CD4-positive, alpha-beta T cell treated with Interleukin-17A for 1 hour (primary cell): ENCODE measurements at places on chromosomes 12 and 14.

GRCh38 chr12:16021026-16021425 lies 109.9 kb downstream of the DERA start:
- DNase-seq, result no peak

DNA sequence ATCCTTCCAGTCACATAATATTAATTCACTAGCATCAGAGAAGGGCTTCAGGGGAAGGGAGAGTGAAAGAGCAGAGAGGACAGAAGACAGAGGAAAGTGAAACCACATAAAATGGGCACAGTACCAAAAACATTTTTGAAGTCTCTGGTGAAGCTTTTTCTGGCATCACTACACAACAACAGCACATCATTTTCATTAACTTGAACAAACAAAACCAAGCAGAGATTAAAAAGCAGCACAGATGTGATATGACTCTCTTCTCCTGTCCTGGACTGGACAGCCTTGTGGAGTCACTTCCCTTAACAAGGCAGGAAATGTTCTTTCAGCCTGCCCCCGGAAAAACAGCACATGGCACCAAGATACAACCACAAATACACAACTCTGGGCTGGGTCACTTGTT lies 112.0 kb downstream of the TSPAN8 start:
- DNase-seq, result no peak

DNA sequence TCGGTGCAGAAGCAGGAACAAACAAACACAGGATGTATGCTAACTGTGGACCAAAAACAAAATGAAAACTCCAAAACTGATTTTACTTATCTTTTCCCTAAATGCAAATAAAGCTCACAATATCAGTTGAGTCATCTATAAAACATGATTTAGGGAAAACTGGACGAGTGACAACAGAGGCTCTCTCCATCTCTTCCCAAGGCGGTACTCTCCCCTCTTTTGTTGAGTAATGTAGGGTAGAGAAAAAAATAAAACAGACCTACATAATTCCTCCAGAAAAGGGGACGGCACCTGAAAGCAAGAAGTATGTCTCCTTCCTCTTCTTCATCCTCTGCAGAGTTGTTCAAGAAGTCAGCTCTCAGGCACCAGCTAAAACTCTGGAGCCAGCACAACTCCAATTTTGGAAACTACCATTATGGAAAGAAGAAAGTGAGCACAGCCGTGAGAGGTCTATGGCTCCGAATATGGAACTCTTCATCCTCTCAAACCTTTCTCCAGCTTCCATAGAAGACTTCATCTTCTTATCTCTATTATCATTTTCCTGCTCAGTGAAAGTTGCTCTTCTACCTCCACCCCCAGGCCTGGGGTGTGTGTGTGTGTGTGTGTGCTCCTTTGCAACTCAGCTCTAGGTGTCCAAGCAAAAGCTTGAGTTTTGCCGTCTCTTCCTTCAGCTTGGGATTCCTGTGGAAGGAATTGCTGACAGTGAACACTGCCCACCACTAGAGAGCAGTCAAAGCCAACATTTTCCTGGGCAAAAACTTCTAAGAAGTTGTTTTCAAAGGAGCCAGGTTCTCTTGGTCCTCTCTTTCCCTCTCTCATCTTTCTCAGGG lies 155.4 kb downstream of the DIO2 start:
- DNase-seq, result no peak

GRCh38 chr14:54703082-54703481 lies 136.2 kb downstream of the SAMD4A start:
- no peak for DNase-seq

DNA sequence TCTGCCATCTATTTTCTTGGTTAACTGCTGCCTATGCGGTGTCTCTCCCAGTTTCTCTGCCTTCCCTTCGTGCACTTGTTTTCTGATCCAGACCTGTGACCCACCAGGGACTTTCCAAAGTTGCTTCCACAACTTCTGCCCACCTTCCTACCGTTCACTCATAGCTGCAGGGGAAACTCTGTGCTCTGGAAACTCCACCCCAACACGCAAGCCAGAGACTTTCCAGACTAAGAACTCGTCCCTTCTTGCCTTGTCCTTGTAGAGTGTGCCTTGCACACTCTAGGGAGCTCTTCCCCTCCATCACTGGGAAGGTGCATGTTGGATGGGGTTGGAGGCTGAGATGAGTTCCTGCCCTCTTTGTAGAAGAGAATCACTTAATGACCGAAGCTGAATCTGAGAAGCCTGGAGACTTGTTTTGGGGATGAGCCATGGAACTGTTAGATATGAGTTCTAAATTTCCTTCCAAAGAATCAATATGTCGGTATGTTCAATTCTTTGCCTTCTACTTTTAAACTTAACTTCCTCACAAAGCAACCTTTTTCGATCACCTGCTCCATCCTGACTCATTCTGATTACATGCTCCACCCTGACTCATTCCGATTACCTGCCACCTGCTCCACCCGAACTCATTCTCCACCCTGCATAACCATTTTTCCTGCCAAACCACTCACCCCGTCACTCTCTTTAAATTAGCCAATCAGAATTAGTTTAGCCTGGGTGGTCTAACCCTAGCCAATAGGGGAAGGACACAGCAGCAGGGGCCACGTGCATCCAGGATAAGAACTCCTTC lies 82.1 kb upstream of the CAPRIN2 start:
- no peak for DNase-seq

GRCh38 chr12:88251798-88252197 lies 109.7 kb downstream of the TMTC3 start:
- DNase-seq, result no peak

DNA sequence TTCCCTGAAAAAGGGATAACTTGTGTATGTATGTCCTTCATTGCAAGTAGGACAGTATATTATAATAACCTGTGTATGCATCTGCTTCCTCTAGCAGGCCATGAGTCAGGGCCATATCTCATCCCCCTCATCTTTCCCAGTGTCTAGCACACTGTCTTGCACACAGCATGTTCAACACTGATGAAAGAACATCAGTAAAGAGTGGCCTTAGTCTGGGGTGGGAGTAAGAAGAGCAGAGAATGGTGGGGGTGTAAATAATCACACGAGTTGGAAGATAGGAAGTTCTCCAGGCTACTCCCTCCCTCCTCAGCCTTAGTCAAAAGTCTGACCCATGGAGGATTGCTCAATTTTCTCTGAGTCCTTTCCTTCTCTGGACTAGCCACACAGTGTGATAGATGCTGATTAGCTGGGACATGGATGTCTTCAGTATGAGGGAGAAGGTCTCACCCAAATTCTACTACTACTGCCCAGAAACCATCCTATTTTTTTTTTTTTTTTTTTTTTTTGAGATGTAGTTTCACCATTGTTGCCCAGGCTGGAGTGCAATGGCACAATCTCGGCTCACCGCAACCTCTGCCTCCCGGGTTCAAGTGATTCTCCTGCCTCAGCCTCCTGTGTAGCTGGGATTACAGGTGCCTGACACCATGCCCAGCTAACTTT lies 14.6 kb upstream of the SP1 start:
- DNase-seq, result no peak

- no peak for DNase-seq
Observed at GRCh38 chr14:77187649-77188012, 6.0 kb downstream of the TMEM63C start.

DNA sequence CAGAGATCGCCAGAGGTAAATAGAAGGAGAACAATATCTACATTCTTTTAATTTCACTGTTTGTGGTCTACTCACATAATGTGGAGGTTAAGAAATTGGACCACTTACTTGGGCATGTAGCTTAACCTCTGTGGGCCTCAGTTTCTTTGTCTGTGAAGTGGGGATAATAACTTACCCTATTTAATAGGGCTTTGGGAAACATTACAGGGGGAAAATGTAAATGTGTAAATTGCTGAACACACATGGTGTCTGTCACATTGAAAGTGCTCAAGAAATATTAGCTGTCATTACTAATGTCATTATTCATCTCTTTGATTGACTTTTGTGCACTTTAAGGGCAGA lies 140.5 kb downstream of the SLC8A3 start:
- DNase-seq, result no peak

DNA sequence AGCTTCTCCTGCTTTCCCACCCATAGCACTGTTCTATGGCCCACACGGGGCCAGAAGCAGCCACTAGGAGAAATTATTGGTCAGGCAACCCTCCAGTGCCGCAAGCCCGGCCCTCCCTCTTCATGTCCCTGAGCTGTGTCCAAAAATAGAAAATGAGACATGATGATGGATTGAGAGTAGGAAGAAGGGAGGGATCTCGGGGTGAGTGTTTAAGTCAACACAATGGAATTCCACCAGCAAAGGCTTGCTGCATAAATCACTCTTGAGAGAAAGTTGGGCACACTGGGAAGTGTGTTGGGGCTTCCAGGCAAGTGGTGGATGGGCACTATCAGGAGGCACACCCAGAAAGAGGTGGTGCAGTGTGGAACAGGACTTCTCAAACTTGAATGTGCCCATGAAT lies 94.2 kb downstream of the LLPH start:
- no peak for DNase-seq

DNA sequence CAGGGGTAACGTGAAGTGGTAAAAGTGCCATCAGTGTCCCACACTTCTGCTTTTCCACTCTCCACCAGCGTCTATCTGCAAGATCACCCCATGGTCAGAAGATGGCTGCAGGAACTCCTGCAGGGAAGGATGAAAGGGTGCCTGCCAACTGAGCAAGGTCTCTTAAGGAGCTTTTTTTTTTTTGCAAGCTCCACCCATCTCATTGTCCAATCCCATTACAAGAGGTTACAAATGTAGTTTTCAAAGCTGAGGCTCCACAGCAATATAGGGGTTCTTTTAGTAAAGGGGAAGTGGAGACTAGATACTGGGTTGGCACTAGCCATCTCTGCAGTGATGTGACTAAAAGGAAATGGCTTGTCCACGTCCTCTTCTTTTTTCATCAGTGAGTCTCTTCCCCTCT lies 5.9 kb upstream of the BHLHE41 start:
- DNase-seq, result no peak

DNA sequence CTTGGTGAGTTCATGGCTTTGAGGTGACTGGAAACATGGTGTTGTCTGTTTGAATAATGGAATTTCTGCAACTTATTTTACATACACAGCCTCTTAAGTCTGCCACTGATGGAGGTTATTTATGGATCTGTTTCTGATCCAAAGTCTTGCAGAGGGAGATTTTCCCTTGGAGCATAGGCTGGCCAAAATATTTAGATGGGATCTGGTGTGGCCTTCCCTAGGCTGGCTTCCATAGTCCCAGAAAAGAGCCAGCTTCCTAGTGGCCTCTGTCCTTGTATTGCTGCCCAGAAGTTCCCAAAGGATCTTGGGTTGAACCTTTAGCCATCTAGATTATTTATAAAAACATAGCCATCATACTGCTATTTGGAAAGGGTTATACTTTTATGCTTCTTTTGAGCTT lies 491.1 kb upstream of the RGS6 start:
- no peak for DNase-seq

DNA sequence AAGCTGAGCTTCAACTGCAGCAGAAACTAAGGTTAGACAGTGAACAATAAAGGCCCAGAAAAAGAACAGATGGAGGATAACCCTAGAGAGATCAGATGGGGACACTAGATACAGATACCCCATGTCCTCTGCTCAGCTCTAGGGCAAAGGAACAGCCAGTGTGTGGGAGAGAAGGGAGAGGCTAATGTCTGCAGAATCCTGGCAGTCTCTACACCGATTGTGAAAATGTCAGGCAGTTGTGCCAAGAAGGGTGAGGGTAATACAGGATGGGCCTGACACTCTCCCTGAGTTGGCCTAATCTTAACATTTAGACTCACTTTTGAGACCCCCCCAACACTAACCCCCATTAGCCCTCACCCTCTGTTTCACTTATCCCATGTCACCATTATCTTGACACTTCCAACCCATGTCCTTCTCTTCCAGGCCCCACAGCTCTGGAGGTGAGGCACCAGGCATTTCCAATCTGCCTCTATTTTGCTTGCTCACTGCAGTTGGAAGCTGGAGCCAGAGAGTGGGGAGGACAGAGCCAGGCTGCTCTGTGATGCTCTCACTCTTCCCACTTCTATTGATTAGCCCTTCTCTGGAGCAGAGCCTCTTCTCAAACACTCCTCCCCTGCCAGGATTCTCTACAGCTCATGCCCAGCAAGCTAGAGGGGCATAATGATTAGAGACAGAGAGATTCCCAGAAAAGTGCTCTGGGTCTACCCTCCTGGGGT lies 3.0 kb upstream of the BLOC1S1 start:
- DNase-seq, result no peak

DNA sequence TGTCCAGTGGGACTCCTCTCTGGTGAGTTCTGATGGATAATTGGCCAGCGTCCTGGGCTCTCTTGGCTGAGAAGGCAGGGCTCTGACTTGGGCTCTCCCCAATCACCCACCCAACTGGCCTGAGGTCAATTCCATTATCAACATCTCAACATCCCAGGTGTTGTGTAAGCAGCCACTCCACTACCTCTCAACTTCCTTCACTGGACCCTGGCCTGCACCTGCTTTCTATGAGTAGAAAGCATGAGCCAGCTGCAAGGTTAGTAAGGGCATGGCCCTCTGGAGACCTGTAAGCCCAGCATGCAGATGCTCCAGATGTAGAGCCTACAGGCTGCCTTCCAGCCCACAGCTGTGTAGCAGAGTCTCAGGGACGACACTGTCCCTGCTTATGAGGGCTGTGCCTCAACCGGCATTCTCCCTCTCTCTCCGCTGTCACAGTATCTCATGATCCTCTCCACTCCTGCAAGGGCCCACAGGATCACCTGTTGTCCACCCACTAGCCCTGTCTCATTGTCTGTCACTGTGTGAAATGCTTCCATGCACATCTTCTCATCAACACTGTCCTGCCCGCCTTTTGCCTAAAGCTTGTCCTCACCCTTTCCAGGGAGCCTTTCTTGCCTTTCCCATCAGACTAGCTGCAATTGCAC lies 5.4 kb upstream of the KRT81 start:
- no peak for DNase-seq

DNA sequence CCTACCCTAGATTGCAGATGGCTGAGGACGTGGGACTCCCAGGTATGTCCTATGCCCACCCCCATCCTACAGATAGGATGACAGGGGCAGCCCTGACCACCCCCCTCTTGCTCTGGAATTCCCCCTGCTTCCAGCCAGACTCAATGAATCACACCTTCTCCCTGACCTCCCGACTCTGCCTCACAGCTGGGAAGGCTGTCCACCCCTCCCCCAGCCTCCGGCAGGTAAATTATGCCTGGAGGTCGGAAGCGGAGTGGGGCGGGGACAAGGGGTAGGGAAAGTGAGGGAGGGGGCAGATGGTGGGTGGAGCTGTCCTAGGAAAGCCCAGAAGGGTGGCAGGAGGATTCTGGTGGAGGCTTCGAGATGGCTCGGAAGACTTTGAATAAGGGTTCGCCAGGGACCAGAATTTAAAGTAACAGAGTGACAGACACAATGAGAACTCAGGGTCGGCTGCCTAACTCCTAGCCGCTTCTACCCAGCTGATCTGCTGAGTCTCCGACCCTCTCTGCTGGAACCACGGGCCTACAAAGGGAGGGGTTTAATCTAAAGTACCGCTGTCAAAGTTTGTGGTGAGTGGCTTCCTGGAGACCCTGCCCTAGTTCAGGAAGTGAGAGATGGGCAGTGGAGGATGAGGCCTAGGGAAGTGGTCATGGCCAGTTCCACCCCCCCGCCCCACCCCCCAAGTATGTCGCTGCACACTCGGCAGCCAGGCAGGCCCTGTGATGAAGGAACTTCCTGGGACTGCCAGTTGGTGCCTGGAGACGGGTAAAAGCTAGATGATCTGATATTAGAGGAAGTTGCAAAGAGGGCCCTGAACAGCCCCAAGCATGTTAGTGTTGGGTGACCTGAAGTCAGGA lies 4.2 kb downstream of the PLEKHG3 start:
- DNase-seq, result peak; percentile 66
